ENCODE measurements at places on chromosomes 1 and 21.

GRCh38 chr1:156523801-156524480 lies 23.4 kb upstream of the MEF2D start:
- no peak for DNase-seq

DNA sequence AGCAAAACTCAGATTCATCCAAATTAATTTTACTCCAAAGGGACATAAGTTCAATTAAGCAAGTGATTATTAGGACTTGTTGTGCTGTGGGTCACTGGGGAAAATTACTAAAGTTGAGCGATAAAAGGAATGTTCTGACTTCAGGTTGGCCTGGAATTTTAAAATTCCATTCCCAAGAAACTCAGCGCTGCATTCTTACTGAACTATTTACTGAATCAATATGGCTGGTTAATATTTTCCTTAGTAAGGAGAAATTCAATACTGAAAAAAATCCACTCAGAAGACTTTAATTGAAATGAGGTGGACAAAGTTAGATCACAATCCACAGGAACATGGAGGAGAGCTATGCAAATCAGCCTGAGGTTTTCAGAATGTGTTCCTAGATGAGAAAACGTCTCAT lies 578.9 kb upstream of the NR5A2 start:
- DNase-seq, result no peak

DNA sequence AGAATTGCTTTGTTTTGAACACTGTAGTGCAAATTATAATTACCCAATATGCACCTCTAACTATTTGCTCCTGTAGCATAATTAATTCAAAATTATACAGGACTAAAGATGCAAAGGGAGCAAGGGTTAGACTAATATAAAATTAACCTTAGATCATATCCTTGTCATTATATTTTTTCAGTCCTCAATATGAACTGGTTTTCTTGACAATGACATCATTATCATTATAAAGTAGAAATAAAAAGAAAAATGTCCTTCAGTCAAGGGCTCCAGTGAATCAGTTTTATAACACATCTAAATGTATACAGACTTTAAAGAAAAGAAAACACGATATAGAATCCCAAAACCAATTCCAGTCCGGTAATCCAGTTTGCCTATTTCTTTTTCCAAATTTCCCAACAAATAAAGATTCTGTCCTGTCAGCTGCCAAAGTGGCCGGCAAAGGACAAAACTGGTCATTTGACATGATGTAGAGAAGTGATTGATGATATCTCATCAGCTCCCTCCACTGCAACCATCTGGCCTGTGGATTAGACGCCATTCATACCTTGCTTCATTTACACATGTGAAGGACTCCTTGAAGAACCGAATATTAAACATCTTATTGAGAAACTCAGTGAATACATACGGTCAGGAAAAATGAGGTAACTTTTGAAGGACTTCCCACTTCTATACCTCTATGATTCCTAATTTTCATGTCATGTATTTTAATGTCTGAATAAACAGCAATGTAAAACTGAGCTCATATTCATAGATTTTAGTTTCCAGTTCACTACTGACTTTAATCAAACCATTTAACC lies 15.5 kb downstream of the DPYD start:
- DNase-seq, result no peak

GRCh38 chr1:183739082-183739481 lies 65.8 kb upstream of the RGL1 start:
- DNase-seq, result no peak

DNA sequence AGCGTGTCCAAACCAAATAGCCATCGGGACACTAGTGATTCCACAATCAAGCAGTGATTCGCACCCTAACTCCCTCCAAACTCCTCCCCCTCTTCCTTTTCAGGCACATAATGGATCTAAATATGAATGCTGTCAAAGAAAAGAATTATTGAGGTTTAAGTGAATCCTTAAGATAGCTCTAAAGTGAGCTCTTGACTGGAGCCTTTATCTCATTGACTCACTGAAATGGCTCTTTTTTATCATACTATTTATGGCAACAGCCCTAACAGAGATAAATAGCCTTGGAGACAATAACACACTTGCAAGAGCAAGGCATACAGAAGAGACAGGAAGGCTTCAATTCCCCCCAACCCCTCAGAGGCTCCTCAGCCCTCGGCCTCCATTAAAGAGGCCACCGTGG lies 143.3 kb downstream of the PLXNA2 start:
- DNase-seq, result no peak

DNA sequence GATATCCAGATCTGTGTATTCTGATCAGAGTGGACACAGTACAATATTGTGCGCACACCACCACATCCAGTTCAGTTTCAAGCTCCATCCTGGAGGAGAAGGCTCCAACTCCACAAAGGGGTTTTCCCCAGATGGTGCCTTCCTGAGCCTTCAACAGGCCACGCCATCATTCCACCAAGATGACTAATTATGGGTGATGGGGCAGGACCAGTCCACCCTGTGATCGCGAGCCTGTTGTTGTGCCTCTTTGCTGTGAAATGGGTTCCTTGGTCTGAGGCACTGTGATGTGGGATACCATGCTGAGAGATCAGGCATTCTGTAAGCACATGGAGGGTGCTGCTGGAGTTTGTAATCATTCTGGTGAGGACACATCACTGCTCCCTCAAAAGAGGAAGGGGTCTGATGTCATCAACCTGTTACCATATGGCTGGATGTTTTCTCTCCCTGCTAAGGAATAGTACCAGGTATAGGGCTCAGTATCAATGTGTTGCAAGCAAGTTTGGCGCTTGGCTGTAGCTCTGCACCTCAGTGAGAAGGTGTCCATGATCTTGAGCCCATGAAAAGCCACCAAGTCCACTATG lies 6.7 kb upstream of the SH2D2A start:
- no peak for DNase-seq

DNA sequence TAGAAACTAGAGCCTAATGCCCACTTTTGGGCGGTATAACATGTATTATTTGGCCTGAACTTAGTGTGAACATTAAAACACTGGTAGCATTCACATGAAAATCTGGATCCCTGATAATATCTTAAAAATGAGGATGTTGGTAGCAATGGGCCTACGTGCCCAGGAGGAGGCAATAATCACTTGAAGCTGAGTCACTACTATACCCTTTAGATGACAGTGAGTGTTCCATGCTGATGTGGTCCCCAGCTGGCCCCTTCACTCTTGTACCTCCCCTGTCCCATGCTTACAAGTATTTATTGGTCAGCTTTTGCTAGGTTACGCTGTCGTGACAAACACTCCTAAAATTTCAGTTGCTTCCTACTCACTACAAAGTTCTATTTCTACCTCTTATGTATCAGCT lies 23.0 kb upstream of the POU2F1 start:
- DNase-seq, result no peak

DNA sequence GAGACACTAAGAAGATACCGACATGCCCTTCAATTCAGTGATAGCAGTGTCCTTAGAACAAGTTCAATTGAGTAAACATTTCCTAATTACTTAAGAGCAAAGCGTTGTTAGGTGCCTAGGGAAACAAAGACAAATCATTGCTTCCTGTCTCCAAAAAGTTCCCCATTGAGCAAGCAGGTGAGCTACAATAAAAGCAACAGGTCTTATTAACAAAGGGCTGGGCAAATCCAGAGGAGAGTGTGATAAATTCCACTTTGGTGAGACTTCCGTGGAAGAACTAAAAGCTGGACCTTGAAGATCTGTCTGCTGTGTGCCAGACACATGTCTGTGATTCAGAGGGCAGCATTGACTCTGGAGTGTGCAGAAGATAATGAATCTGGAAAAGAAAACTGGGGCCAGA lies 1.9 kb upstream of the TUT4 start:
- peak; percentile 27 for DNase-seq

- DNase-seq, result no peak
These were observed 69.0 kb downstream of the OLFML3 start for GRCh38 chr1:114048232-114048631.

- DNase-seq, result no peak
These were observed 104.0 kb downstream of the LMO4 start for GRCh38 chr1:87432685-87433084.

- no peak for DNase-seq
These were observed 101.8 kb upstream of the ARTN start for GRCh38 chr1:43831851-43832250.

- DNase-seq, result no peak
These were observed 47.7 kb downstream of the ELAVL4 start for GRCh38 chr1:50156241-50157010.

DNA sequence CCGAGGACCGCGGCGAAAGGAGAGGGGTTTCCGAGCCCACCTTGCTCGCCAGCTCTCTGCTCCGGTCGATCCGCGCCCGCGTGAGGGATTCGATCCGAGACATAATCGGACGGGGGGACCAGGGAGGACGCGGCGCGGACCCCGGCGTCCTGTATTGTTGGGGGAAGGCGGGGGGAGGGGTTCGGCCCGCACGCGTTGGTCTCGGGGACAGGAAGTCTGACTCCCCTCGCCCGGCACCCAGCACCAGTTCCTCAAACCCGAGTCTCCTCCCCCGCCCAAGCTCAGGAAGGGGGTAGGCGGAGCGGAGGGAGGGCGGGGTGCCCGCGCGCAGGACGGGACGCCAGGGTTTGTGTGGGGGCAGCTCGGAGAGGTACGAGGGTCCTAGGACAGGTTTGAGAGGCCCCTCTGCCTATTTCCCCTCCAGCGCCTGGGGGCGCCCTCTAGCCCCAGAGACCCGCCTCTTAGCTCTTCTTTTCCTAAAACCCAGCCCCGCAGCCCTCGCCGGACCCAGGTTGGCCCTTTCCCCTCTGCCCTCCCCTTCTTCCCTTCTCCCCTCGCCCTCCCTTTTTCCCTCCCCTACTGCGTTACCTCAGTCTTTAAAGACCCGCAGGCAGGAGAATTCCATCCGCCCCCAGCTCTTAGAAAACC lies at the start of gene ARHGEF2:
TSS of gene ARHGEF2 (minus strand) at position 223 of the 648 bp plus-strand sequence. CDS start at position 103, 120 bp downstream.
- DNase-seq, result peak; percentile 65

DNA sequence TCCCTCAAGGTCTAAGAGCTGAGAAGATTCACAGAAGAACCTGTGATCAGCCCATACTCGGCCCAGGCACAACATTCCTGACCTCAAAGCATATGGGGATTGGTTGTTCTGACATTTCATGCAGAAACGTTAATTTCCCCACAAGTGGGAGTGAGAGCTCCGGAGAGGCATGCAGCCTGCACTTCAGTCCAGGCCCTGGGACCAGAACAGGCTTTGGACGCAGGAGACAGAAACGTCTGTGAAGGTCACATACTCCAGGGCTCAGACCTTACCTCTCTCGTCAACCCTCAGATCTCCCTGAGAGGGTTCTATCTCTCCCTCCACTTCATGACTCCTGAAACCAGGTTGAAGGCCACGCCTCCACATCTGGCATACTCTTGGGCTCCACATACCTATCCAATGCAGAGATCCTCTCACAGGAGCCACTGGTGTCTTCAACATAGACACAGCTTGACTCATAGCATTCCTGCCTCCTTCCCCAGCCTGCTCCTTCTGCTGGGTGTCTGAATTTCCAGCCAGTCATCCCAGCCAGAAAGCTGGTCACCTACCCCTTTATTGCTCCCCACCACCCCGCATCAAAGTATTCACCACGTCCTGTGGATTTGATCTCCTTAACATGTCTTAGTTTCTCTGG lies 149.2 kb downstream of the OMA1 start:
- peak; percentile 90 for DNase-seq

GRCh38 chr1:46408356-46409062 lies 14.4 kb downstream of the FAAH start:
- peak; percentile 64 for DNase-seq

DNA sequence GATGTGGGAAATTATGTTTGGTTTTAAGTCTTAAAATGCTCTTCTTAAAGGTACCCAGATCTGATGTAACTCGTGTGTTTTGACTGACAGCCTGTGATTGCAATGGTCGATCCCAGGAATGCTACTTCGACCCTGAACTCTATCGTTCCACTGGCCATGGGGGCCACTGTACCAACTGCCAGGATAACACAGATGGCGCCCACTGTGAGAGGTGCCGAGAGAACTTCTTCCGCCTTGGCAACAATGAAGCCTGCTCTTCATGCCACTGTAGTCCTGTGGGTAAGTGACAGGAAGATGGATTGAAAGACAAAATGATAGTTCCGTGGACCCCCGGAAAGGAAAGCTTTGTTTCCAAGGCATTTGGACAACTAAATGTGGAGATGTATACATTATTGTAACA lies 71.6 kb upstream of the LAMC2 start:
- DNase-seq, result no peak

GRCh38 chr1:193325042-193325441 lies 138.6 kb upstream of the B3GALT2 start:
- no peak for DNase-seq

- DNase-seq, result peak; percentile 77
These were observed 123.8 kb upstream of the PRDX6 start for GRCh38 chr1:173353350-173353749.

GRCh38 chr1:8987881-8988617 lies 38.2 kb downstream of the SLC2A7 start:
- peak; percentile 42 for DNase-seq

DNA sequence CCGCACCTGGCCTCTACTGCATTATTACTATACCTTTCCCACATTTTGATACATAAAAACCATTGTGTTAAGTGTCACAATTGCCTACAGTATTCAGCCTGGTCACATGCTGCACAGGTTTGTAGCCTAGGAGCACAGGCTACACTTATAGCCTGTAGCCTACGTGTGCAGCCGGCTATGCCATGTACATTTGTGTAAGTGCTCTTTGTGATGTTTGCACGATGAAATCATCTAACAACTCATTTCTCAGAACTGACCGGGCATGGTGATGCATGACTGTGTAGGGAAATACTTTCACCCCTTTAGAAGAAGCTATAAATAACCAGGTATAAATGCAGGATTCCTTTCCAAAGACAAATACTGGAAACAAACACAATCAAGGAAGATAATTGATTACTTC lies 12.1 kb downstream of the ERG start:
- peak; percentile 31 for DNase-seq

DNA sequence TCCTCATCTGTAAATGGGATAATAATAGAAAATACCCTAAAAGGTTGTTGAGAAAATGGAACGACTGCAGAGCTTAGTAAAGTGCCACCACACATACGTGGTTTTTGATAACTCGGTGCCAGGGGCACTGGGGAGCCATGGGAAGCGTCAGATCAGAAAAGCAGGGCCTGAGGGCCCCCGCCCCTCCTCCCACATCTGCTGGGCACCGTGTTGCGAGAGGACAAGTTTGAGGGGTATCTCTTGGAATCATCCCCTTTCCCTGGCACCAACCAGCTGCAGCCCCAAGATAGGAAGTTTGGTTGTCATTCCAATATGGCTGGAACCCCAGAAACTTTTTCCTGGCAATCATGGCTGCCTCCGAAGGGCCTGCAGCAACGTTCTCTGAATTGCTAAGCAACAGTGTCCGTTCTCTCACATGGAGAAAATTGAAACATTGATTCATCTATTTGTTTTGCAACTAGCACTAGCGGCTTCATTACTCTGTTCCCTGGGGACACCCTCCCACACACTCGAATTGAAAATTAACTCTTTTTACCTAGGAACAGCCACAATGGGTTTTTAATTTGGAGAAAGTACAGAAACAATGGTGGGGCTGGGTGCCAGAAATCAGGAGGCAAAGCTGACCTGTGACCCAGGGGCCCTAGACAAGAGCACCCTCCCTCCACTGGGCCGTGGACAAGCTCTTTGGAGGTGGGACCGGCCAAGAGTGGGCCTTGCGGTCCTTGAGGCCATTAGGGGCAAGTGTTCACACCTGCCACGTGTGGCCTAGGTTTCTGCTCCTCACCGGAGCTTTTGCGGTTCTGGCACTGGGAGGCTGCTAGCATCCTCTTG lies 190.0 kb upstream of the VAMP3 start:
- DNase-seq, result peak; percentile 55
